ENCODE measurements at places on chromosomes 16 and 17.

DNA sequence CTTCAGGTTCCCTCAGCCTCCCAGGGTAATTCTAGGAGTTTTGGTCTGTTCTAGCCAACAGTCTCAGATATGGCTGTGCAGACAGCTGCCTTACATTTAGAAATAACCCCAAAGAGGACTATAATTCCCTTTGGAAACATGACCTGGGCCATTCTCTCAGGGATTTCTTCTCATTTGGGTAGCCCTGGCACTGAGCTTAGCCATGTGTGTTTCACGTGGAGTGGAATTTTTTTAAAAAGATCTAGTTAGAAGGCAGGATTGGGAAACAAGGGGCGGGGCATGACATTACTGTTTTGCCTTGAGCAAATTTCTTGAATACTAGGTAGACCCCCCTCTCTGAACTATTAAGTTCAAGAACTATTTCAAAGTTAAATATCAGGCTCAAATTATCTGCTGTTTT, 29.6 kb upstream of the MRC2 start:
- no peak for DNase-seq

DNA sequence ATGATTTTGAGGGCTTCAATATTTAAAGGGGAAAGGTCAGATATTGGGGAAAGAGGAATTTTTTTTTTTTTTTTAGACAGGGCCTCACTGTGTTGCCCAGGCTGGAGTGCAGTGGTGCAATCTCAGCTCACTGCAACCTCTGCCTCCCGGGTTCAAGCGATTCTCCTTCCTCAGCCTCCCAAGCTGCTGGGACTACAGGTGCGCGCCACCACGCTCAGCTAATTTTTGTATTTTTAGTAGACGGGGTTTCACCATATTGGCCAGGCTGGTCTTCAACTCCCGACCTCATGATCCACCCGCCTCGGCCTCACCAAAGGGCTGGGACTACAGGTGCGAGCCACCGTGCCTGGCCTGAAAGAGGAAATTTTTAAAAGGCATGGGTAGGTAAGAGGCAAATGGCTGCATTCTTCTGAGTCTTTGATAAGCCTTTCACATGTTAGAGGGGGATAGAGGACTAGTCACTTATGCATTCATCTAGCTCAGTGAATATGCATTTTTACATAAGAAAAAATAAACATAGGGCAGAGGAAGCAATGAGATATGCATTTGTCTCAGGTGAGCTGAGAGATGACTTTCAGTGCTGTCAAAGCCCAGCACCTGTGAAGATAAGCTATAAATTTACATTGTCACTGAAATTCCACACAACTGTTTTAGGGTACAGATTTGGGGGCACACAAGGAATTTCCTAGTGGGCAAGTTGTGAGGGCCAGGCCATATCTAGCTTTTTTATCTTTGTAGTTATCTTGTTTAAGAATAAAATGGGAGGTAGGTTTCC, 1.1 kb upstream of the FCSK start:
- no peak for DNase-seq

DNA sequence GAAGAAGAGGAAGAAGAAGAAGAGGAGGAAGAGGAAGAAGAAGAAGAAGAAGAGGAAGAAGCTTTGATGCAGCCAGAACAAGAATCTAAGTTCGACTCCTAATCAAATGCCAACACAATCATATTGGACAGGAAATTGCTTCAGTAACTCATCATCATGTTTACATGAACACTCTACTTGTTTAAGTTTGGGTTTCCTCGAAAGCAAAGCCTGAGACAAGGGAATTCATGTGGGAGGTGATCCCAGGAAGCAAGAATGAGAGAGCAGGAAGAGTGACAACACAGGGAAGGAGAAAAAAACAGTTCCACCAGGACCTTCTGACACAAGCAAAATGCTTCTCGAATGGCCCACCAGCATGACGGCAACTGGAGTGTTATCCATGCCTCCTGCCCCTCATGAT, 279.0 kb downstream of the PMP22 start:
- DNase-seq: no peak

DNA sequence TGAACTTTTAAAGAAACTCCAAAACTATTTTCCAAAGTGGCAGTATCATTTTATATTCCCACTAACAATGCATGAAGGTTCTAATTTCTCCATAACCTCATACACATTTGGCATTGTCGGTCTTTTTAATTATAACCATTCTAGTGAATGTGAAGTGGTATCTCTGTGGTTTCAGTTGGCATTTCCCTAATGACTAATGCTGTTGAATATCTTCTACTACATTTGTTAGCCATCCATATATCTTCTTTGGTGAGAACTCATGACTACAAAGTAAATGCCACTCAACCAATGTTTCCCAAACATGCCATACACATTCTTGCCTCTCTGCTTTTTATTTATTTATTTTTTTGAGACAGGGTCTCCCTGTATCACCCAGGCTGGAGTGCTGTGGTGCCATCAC, 31.7 kb upstream of the TAOK1 start:
- no peak for DNase-seq

DNA sequence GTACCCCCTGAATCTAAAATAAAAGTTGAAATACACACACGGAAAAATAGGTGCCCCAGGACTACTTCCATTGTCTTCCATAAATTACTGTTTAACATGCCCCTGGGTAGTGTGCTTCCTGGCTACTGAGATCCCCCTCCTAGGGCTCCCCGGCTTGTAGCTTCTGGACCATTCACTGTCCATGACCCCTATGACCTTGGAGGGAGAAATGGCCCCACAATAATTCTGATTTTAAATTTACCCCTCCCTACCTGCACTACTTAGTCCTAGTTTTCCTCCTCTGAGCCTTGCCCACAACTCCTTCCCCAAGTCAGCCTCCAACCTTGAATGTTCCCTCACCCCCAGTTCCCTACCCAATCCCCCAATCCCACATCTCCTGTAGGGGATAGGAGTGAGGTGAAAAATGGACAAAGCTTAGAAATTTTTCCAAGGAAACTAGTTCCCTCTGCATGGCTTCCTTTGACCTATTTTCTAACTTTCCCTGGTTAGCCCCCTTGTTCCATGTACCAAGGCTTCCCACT, 9.5 kb upstream of the MSL1 start:
- no peak for DNase-seq

DNA sequence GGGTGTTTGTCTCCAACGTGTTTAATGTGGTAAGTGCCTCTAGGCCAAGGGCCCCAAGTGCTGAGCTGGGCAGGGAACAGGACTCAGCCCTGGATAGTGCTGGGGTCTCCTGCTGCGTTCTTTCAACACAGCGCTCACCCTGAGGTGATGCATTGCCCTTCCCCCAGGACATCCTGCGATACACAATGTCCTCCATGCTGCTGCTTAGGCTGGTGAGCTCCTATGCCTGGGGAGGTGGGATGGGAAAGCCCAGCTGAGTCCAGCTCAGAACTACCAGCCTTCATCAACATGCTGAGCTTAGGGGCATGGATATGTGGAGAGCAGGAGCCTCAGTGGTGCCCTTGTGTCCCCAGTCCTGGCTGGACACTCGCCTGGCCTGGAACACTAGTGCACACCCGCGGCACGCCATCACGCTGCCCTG, 563 bp downstream of the ZACN start:
- no peak for DNase-seq

DNA sequence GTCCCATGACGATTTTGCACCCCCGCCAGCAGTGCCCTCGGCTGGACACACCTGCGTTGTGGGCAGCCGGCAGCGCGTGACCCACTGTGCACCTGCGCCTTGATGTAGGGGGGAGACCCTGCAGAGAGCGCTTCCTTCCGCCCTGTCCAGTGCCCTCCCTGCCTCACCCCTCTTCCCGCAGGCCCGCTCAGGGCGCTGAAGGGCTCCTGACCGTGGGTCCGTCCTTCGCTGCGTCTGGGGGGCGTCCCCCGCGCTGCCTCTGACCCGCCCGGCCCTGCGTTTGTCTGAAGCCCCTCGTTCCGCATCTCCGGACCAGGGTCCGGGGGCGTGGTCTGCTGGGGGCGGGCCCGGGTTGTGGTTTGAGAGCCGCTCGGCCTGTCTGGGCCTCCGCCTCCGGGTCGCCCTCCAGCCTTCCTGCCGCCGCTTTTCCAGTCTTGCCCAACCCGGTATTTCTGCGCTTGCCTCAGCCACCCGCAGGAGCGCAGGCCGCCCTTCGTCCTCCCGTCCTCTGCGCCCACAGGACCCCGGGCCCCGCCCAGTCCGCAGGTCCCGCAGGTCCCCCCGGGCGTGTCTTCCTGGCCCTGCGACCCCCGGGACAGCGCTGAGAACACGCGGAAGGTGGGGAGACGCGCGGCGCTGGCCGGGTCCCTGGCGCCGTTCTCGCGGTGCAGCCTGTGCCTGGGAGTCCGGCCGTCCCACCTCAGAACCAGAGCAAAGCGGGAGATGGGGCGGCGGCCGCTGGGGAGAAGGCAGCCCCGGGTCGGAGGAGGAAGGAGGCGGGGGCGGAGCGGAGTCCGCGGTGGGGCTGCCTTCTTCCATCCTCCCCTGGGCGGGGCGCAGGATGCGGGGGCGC, 4.0 kb upstream of the IL17C start:
- DNase-seq: peak; percentile 69

DNA sequence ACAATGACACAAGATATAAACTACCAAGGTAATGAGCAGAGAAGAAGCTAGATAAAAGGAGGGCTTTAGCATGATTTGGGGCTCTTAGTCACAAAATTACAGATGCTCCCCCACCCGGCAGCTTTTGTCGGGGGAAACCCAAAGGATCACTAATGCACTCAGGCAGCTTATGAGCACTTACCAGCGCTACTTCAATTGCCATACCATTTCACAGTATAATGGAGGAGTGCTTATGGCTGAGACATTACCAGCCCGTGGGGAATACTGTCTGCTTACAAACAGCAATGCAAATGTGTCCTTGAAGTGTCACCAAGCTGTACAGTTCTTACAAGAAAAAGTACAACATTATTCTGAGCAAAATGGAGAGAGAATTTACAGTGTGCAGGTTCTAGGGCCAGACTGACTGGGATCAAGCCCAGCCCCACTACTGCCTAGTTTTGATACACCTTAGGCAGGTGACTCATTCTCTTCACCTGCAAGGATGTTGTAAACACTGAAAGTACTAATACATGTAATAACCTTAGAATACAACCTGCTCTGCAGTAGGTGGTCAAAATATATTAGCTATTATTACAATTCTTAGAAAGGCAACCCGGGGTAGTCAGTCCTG, 16.3 kb downstream of the ANKFY1 start:
- no peak for DNase-seq

- no peak for DNase-seq
These were observed 21.9 kb upstream of the FAAP100 start for GRCh38 chr17:81573794-81574642.

GRCh38 chr16:84029297-84030047, 13.1 kb downstream of the SLC38A8 start:
- DNase-seq: no peak

- no peak for DNase-seq
These were observed 26.9 kb downstream of the LDHD start for GRCh38 chr16:75089486-75090202.

GRCh38 chr17:46194393-46195216, 1.4 kb upstream of the KANSL1 start:
- DNase-seq: peak; percentile 94

GRCh38 chr17:66481271-66481670, 178.9 kb downstream of the PRKCA start:
- no peak for DNase-seq

GRCh38 chr17:48925251-48925990, 17.2 kb downstream of the UBE2Z start:
- DNase-seq: no peak

DNA sequence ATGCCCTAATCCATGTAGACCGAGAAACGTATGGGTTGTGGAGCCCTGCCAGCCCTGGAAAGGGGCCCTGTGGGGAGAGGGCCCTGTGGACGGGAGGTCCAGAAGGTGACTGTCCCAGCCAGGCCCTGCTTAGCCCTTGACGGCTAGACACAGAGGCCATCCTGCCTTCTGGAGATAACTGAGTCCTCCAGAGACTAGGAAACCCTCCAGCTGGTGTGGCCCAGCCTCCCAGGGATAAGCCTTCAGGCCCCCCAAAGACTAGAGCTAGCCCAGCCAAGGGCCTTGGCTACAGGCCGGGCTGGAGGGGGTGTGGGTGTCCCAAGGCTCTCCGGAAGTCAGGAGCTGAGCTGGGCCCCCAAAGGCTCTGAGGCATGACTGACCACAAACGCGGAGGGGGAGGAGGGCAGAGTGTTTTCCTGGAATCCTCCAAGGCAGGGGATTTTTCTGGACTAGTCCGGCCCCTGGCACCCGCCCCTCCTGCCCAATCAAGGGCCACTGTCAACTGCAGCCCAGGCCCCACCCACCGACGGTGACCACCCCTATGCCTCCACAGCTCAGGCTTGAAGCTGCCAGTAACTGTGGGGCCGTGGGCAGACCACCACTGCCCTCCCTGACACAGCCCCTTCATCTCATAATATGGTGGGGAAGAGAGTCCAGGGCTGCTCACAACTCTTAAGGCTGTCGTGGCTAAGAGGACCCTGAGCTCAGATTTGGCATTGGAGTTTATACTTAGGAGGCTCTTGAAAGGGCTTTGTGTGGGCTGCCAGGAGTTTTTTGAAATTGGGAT, 885 bp upstream of the VASN start:
- DNase-seq: no peak

GRCh38 chr16:84486551-84487235, 17.8 kb downstream of the MEAK7 start:
- no peak for DNase-seq
